Stimulated activated CD8-positive, alpha-beta memory T cell treated with anti-CD3 and anti-CD28 coated beads, Interleukin-7, amount 100 ng/mL, for 1 hour (primary cell): ENCODE measurements at places on chromosomes 4 and X.

- no peak for DNase-seq
Observed at GRCh38 chr4:151804821-151805220, 44.0 kb upstream of the GATB start.

DNA sequence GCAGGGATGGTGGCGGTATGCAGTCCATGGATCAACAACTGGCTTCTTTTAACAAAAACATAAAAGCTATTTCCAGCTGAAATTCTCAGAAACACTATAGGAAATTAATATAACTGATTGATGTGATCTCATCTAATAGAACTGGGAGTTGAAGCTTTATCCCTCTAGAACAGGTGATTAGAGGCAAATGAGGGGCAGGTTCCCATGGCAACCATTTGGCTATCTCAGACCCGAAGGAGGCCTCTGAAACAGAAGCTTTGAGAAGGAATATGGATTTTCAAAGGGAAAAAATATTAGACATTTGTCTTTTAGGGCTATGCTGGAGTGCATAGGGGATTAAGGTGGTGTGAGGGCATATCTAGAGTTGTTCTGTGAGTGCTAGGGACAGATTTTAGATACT is 50.0 kb downstream of the IGSF1 start:
- DNase-seq, result no peak

- no peak for DNase-seq
Observed at GRCh38 chrX:108313669-108314068, 124.6 kb downstream of the COL4A6 start.

DNA sequence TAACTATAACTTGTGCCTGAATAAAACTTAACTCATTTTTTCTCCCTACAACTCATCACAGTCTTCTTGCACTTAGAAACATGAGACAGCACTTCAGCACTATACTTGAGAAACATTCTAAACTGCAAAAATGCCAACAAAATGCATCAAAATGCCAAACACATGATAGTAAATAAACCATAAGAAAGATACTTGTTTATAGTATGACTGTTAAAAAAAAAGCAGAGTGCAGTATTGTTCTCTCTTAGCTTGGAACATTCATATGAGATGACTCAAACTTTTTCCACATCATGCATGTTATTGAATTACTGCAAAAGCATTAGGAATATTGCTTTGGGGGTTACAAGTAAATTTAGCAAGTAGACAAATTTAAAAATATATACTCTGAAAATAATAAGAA is 135.7 kb upstream of the ANXA10 start:
- no peak for DNase-seq

DNA sequence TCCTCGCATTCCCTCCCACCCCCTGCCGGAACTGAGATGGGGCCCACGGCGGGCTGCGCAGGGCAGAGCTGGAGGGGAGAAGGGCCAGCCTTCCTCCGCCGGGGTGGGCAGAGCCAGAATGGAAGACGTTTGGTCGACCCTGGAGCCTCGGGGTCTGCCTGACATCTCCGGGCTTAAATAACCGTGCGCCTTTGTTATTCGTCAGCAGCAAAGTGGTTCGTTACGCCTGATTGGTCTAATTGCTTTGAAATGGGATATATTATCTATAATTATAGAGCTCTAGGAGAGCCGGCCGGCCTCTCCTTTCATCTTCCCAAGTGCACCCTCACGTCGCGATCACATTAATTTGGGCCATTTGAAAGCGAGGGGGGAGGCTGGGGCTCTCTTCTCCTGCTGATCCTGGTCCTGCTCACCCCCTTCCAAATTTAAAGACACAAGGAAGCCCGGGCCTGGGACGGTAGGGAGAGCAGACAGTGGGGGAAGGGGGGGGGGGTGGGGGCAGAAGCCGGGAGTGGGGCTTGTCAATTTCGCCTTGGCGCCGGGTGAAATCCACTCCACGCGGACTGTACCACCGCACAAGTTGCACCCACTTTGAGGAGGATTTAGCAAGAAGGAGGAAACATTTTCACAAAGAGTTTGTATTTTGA is 4.7 kb upstream of the MSX1 start:
- DNase-seq, result no peak

DNA sequence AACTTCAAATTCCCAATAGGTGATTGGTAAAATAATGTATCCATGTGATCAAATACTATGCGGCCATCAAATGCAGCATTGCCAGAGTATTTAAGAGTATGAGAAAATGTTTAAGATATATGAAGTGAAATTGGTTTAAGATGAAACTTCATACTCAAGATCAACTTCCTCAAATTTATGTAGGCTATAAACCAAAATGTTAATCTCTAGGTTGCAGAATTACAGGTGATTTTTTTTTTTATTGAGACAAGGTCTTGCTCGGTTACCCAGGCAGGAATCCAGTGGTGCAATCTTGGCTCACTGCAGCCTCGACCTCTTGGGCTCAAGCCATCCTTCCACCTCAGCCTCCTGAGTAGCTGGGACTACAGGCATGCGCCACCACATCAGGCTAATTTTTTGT is 25.3 kb downstream of the ACSL4 start:
- no peak for DNase-seq

GRCh38 chr4:153570228-153570973 is 104.2 kb downstream of the TMEM131L start:
- DNase-seq, result no peak

GRCh38 chrX:140141444-140142029 is 176.2 kb upstream of the CXorf66 start:
- no peak for DNase-seq

GRCh38 chrX:2691543-2692220 is 587 bp downstream of the CD99 start:
- DNase-seq, result no peak

DNA sequence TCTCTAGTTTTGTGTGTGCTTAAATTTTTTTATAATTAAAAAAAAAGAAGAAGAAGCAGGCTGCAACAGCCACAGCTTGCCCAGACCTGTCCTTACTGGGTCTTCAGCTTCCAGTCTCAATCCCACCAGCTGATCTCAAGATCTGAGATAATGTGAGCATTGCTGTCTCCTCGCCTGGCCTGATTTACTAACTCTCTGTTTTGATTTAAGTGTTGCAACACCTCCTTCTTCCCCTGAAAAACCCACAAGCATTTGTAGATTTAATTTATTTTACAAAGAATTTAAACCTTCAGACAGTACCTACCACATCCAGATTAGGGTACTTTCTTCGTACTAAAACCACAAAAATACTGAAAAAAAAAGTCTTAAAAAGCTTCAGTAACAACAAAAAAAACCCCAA is 38.0 kb downstream of the FAM241A start:
- DNase-seq, result no peak

GRCh38 chrX:105297041-105297440 is 76.5 kb upstream of the TEX13A start:
- no peak for DNase-seq

DNA sequence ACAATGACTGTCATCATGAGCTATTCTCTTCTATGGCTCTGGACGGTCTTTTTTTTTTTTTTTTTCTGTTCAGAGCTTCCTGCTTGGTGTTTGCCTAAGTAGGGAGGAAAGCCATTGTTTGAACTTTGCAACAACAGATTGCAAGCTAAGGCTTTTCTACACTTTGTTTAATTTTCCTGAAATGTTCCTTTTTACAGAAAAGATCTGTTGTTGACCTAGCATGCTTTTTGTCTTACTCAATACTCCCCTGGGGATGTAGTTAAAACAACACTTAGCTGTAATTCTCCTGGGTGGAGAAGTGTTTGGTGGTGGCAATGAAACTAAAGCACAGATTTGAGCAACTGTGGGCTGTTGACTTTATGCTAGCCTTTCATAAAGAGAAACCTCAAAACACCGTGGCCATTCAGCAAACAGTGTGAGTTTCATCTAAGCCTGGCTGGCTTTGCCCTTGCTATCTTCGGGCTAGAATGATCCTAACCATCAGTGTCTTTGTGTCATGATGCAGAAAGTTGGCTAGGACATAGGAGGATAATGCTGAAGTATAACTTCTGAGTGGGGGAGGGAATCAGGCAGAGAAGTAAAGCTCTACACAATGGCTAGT is 110.5 kb downstream of the ANXA3 start:
- DNase-seq, result no peak

GRCh38 chr4:68176500-68176899 is 46.8 kb upstream of the TMPRSS11F start:
- DNase-seq, result no peak

- DNase-seq, result no peak
Observed at GRCh38 chr4:102843938-102844337, 16.6 kb upstream of the UBE2D3 start.

DNA sequence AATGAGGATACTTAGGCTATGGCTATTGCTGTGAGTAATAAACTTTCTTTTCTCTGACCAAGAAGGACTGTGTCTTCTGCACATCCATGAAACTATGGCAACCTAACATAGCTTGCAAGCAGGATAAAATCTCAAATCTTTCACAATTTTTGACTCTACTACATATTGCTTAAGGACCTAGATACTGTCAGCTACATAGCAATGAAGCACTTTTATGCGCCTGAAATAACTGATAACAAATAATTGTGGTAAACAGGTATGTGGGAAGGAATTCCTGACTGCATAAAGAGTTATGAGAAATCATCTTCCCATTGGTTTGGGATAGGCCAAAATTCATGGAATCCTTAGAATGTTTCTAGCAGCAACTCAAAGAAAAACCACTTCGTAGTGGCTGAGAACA is 41.2 kb upstream of the PDGFC start:
- DNase-seq, result no peak

- DNase-seq, result no peak
Observed at GRCh38 chrX:150635952-150636351, 57.2 kb upstream of the MTMR1 start.

DNA sequence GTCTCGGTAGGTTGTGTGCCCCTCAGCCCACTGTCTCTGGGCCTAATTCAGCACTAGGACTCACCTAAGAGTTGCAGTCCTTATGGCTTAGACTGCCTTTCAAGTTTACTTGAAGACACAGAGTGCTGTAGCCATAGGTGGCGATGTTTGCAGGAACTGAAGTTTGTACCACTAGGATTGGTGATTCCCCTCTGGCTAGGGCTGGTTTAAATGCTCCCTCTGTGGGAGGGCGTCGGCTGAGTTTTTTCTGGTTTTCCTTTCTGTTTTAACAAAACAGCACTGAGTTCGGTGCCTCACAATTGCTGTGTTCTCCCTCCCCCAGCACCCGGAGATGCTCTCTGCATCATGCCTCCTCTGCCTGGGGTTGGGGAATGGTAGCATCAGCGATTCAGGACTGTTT is 480.9 kb downstream of the PCDH11X start:
- no peak for DNase-seq

GRCh38 chr4:17029964-17030363 is 131.5 kb upstream of the LDB2 start:
- no peak for DNase-seq

GRCh38 chrX:51795136-51795535 is 51.9 kb downstream of the GSPT2 start:
- DNase-seq, result no peak

- no peak for DNase-seq
Observed at GRCh38 chrX:88135735-88136134, 611.3 kb upstream of the CPXCR1 start.

GRCh38 chr4:103429283-103429682 is 231.1 kb upstream of the CENPE start:
- DNase-seq, result no peak

GRCh38 chr4:38371391-38371851 is 292.6 kb upstream of the KLF3 start:
- DNase-seq, result no peak

- no peak for DNase-seq
Observed at GRCh38 chrX:95878874-95879273, 805.8 kb upstream of the DIAPH2 start.

DNA sequence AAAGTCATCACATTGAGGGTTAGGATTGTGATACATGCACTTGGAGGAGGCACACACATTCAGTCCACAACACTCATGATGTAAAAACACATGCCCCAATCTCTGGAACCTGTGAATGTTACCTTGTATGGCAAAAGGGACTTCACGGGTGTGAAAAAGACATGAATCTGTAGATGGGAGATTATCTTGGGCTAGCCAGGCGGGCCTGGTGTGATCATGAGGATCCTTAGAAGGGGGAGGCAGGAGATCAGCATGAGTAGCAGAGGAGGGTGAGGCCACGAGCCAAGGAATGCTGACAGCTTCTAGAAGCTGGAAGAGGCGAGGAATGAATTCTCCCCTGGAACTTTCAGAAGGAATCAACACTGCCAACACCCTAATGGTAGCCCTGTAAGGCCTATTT is 77.5 kb upstream of the ENPP6 start:
- DNase-seq, result no peak

DNA sequence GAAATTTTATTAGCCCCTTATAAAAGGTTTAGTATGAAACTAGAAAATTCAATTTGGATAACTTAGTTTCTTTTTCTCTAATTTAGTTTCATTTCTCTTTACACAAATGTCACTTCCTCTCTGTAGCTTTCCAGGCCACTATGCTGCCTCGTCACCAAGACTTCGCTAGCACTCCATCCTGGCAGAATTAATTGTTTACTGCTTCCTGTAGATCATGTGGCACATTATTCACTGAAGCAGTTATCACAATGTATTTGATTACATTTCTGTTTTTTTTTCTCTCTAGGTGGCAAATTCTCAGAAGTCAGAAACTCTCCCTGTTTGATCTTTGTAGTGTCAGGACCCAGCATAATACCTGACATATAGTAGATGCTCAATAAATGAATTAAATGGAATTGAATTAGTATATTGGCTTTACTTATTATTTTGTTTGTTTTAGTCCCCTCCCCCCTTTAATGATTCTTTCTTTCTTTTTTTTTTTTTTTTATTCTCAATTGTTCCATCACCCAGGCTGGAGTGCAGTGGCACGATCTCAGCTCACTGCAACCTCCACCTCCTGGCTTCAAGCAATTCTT is 9.3 kb upstream of the SAT1 start:
- DNase-seq, result no peak

- no peak for DNase-seq
Observed at GRCh38 chr4:173337463-173337862, 3.3 kb upstream of the HMGB2 start.

GRCh38 chr4:118284169-118284568 is 68.6 kb downstream of the PRSS12 start:
- no peak for DNase-seq

DNA sequence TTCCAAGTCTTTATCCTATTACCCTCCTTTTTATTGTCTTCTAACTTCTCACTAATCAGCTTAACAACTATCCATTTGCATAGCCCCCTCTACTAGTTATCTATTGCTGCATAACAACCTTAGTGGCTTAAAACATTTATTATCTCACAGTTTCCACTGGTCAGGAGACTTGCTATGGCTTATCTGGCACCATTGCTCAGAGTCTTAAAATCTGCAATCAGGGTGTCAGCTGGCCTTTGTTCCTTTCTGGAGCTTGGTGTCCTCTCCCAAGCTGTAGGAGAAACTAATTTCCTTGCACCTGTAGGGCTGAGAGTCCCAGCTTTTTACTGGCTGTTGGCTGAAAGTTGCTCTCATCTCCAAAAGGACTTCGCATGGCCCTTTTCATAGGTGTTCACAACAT is 137.0 kb upstream of the SMIM31 start:
- DNase-seq, result no peak

- no peak for DNase-seq
Observed at GRCh38 chr4:148845609-148846008, 403.4 kb upstream of the NR3C2 start.

- DNase-seq, result no peak
Observed at GRCh38 chrX:81662381-81662780, 460.5 kb downstream of the SH3BGRL start.
